Bronchial epithelial cell (primary cell): ENCODE measurements at places on chromosomes 11 and 22. TPM values are rescaled to one million over a fixed set of nuclear protein-coding genes. Genes with fewer than 3 reads are reported as not detected.

The UPK2 gene
- total RNA-seq = 0.13 TPM in 1 of 2 replicates, not detected in the other

The LUZP2 gene
- under 0.01 TPM in 1 of 2 replicates, not detected in the other for total RNA-seq

The INS gene
- total RNA-seq = not detected in 2 replicates

The USP2 gene
- total RNA-seq = 0.26 and 1.2 TPM in 2 replicates

The C11orf86 gene
- total RNA-seq = not detected in 2 replicates

The OR52M1 gene
- not detected in 2 replicates for total RNA-seq

The MYBPC3 gene
- under 0.01 TPM in 1 of 2 replicates, not detected in the other for total RNA-seq

The SOX10 gene
- total RNA-seq = not detected in 2 replicates

The MICALL1 gene
- 143 and 201 TPM in 2 replicates for total RNA-seq

The NPTXR gene
- total RNA-seq = under 0.01 TPM in 2 replicates

The SPCS2 gene
- 14.7 and 29.8 TPM in 2 replicates for total RNA-seq

The PYGM gene
- total RNA-seq = 0.26 and 0.51 TPM in 2 replicates

The SLC5A12 gene
- total RNA-seq = not detected in 2 replicates

The COPB1 gene
- total RNA-seq = 192 and 273 TPM in 2 replicates

The STIM1 gene
- total RNA-seq = 60.8 and 86.9 TPM in 2 replicates

The SORL1 gene
- 11.3 and 15.7 TPM in 2 replicates for total RNA-seq

The INPP5J gene
- under 0.01 and 0.64 TPM in 2 replicates for total RNA-seq

The VPREB1 gene
- total RNA-seq = not detected in 2 replicates

The SAA4 gene
- total RNA-seq = not detected in 2 replicates

The ABCC8 gene
- not detected in 2 replicates for total RNA-seq

The KCNK4 gene
- under 0.01 TPM in 1 of 2 replicates, not detected in the other for total RNA-seq

The TRMT2A gene
- 37.9 and 40.7 TPM in 2 replicates for total RNA-seq

The SLC1A2 gene
- total RNA-seq = under 0.01 TPM in 2 replicates

The CCDC157 gene
- 0.38 and 0.53 TPM in 2 replicates for total RNA-seq

The APOL3 gene
- total RNA-seq = 0.13 TPM in 1 of 2 replicates, not detected in the other

The CALCA gene
- not detected in 2 replicates for total RNA-seq

The NKAPD1 gene
- total RNA-seq = 23.3 and 24.5 TPM in 2 replicates

The THY1 gene
- 0.13 and 2.1 TPM in 2 replicates for total RNA-seq

The CECR2 gene
- not detected in 2 replicates for total RNA-seq
